ENCODE measurements at places on chromosomes 13 and 19. TPM values are rescaled to one million over a fixed set of nuclear protein-coding genes. Genes with fewer than 3 reads are reported as not detected.

Gene PLK5
- not detected for total RNA-seq

Gene CYP2F1
- total RNA-seq: not detected

Gene MIDN
- 22.9 TPM for total RNA-seq

Gene RNF17
- total RNA-seq: 0.08 TPM

Gene PCDH17
- total RNA-seq: 1.1 TPM

Gene TNFRSF19
- total RNA-seq: 1.5 TPM

Gene ZNF780A
- total RNA-seq: 11.7 TPM

Gene TRPC4
- not detected for total RNA-seq

Gene SIGLEC14
- total RNA-seq: 1.7 TPM

Gene MBD3L5
- total RNA-seq: not detected

Gene CEBPA
- total RNA-seq: 95.5 TPM

Gene GPX4
- total RNA-seq: 122 TPM

Gene PRTN3
- total RNA-seq: 225 TPM

Gene GTF2F1
- 22.0 TPM for total RNA-seq

Gene NCR1
- total RNA-seq: 1.2 TPM

Gene ZNF90
- 0.17 TPM for total RNA-seq

Gene RCBTB1
- 9.0 TPM for total RNA-seq

Gene NKPD1
- total RNA-seq: not detected

Gene PNMA8A
- total RNA-seq: 0.17 TPM

Gene LILRA6
- total RNA-seq: 2.8 TPM

Gene VSIG10L
- 0.92 TPM for total RNA-seq

Gene JUNB
- 79.2 TPM for total RNA-seq

Gene KL
- total RNA-seq: 0.37 TPM

Gene CGB8
- not detected for total RNA-seq

Gene HAUS8
- total RNA-seq: 3.3 TPM

Gene ARHGAP45
- 27.5 TPM for total RNA-seq

Gene C19orf73
- total RNA-seq: 0.56 TPM

Gene ZNF709
- 1.3 TPM for total RNA-seq

Gene NLRP4
- total RNA-seq: not detected

Gene BRSK1
- total RNA-seq: 0.42 TPM

Gene MYPOP
- 0.70 TPM for total RNA-seq

Gene ZBTB32
- total RNA-seq: not detected

Gene SERP2
- total RNA-seq: 2.8 TPM

Gene C13orf46
- total RNA-seq: 0.17 TPM

Gene METTL21C
- total RNA-seq: not detected

Gene HIPK4
- total RNA-seq: not detected

Gene TINCR
- 0.05 TPM for total RNA-seq

Gene TMEM59L
- not detected for total RNA-seq

Gene PLIN3
- 22.3 TPM for total RNA-seq

Gene GJA3
- total RNA-seq: not detected

Gene LGALS14
- not detected for total RNA-seq

Gene MBD3L3
- total RNA-seq: not detected

Gene ZNF699
- 3.0 TPM for total RNA-seq

Gene CDX2
- not detected for total RNA-seq

Gene SIAH3
- under 0.01 TPM for total RNA-seq

Gene FSD1
- not detected for total RNA-seq

Gene PRR22
- total RNA-seq: 0.42 TPM

Gene KLK15
- not detected for total RNA-seq

Gene ATXN8OS
- not detected for total RNA-seq

Gene RNF126
- total RNA-seq: 29.1 TPM

Gene ACTMAP
- total RNA-seq: 1.8 TPM

Gene NRTN
- total RNA-seq: 3.3 TPM

Gene IGFL3
- total RNA-seq: not detected

Gene DACT3
- total RNA-seq: 1.1 TPM

Gene SYNGR4
- total RNA-seq: not detected

Gene LRP3
- total RNA-seq: 18.7 TPM

Gene MEIOSIN
- not detected for total RNA-seq

Gene ACP5
- total RNA-seq: 30.5 TPM

Gene AKAP8
- 12.4 TPM for total RNA-seq

Gene PTBP1
- total RNA-seq: 98.1 TPM

Measured in liver (tissue), 10 donors.